ENCODE measurements at places on chromosomes 5 and 9. TPM values are rescaled to one million over a fixed set of nuclear protein-coding genes. Genes with fewer than 3 reads are reported as not detected.

The FOXD4L5 gene
- not detected for total RNA-seq

The FUBP3 gene
- 21.9 TPM for total RNA-seq

The DAB2IP gene
- total RNA-seq: 53.0 TPM

The THBS4 gene
- total RNA-seq: 32.9 TPM

The IRX4 gene
- 17.6 TPM for total RNA-seq

The KCNV2 gene
- total RNA-seq: not detected

The ADAMTS13 gene
- 3.6 TPM for total RNA-seq

The FBXL7 gene
- 17.8 TPM for total RNA-seq

The PCDHB15 gene
- 5.8 TPM for total RNA-seq

The ADGRV1 gene
- total RNA-seq: not detected

The C9orf153 gene
- not detected for total RNA-seq

- DNase-seq: no peak
Observed at GRCh38 chr5:81204205-81204604, 28.9 kb upstream of the CKMT2 start.

GRCh38 chr9:104027295-104027694, 66.8 kb upstream of the SMC2 start:
- no peak for DNase-seq

DNA sequence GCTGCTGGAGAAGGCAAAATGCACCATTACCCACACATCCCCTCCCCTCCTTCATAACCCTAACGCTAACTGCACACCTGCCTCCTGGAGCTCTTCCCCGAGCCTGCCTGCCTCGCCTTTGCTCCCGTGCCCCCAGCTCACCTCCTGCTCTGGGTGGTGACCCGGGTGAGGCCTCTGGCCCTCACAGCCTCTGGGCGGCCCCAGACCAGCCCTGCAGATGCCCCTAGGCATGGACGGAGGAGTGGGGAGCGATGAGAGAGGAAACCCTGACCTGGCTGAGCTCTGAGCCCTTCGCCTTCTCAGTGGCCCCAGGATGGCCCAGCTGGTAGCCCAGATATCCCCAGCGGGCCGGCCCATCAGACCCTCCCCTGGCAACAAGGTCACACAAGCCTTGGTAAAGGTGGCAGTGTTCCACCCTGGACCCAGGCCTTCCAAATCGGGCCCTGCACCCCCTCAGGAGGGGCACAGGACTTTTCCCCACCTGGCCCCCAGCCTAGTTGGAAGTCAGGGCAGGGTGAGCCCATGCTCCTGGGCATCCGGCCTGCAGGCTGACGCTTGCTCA, 14.5 kb upstream of the CAMSAP1 start:
- no peak for DNase-seq

DNA sequence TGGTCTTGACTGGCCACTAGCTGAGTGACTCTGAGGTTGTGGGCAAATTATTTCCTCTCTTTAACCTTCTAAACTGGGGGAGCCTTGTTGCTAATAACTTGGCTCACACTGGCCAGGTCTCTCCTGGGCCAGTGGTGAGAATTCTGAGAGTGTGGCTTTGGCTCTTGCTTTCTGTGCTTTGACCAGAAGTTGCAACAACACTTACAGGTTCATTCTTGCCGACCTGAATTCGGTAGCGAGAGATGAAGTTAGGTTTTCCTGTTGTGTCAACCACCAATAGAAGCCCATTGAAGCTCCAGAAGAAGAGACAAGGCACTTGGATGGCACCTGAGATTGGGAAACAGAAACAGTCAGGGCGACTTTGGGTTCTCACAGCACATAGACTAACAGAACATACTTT, 19.8 kb downstream of the FAXDC2 start:
- no peak for DNase-seq

- no peak for DNase-seq
Observed at GRCh38 chr5:3596261-3596825, 711 bp downstream of the IRX1 start.

- DNase-seq: no peak
Observed at GRCh38 chr5:141657937-141658545, 6.8 kb upstream of the FCHSD1 start.

DNA sequence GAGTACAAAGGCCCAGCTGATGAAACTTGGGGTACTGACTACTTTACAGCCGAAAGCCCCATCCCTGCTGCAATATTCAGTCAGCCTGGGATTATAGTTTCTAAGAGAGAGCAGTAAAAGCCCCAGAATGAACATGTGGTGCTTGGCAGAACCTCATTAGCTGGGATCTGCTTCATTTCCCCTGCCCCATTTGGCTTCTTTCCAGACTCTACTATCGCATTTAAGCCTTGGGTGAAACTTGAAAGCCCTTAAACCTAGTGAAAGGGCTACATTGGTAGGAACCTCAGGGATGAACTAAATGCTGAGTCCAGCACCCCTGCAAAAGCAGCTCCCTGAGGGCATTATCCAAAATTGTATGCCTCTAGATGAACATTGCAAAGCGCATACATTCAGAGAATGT, 631.1 kb downstream of the ACTL7B start:
- DNase-seq: no peak

DNA sequence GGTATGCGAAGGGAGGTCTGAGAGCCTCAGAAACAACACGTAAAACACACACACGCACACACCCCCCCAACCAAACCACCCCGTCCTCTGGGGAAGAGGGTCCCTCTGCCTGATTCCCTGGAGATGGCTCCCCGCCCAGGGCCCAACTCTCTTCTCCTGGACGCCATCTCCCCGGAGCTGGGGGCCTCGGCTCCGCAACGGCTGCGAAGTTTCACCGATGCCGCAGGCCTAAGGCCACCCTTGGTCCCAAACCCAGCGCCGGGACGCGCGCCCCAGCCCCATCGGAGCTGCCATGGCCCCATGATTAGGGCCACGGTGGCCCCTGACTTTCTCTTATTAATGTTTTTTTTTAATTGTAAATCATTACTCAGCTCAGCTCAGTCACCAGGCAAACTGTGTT, 181.4 kb upstream of the TBCA start:
- no peak for DNase-seq

DNA sequence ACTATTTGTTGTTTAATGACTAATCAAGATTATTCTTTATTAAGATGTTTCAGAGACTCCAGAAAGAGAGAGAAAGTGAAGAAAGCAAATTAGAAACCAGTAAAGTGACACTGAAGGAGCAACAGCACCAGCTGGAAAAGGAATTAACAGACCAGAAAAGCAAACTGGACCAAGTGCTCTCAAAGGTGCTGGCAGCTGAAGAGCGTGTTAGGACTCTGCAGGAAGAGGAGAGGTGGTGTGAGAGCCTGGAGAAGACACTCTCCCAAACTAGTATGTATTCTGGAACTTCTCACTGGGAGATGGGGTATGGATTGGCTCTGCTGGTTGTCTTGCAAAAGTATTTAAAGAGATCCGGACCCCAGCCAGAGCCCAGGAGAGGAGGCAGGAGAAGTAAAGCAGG, 33.6 kb downstream of the RAB14 start:
- no peak for DNase-seq

GRCh38 chr5:34499001-34499734, 157.0 kb upstream of the RAI14 start:
- no peak for DNase-seq

GRCh38 chr5:40485021-40485998, 194.4 kb upstream of the PTGER4 start:
- no peak for DNase-seq

DNA sequence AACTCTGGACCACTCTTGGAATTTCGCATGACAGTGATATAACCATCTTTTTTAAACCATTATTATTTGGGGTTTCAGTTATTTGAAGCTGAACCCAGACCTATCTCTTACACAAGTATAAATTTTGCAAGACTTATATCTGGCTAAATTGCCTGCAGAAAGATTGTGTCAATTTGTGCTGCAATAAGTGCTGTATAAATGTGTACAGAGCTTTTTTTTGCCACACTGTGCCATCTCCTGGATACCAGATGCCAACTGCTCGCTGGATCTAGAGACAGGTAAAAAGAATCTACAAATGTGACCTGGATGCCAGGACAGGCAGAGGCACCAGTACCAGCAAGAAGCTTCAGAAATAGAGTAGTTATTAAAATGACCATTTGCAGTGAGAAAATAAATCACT, 25.9 kb upstream of the TTC39B start:
- DNase-seq: no peak

- DNase-seq: no peak
Observed at GRCh38 chr9:88872192-88872946, 118.9 kb upstream of the S1PR3 start.

- no peak for DNase-seq
Observed at GRCh38 chr9:78939311-78940065, 632.3 kb upstream of the TLE4 start.

DNA sequence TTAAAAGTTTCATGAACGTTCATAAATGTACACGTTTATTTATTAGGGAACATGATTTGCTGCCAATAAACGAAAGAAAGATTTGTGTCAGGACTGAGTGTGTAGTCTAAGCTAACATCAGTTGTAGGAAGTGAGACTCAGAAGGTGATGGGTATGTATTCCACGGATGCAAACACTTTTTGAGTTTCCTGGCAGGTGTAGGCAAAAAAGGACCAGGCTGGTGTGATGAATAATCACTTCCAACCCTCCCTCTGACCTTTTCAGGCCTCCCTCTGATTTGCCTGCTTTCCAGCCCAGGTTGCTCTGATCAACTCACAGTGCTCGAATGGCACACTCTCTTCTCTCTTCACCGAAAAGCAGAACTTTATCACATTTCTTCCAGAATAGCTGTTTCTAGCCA, 51.8 kb downstream of the BASP1 start:
- DNase-seq: no peak

DNA sequence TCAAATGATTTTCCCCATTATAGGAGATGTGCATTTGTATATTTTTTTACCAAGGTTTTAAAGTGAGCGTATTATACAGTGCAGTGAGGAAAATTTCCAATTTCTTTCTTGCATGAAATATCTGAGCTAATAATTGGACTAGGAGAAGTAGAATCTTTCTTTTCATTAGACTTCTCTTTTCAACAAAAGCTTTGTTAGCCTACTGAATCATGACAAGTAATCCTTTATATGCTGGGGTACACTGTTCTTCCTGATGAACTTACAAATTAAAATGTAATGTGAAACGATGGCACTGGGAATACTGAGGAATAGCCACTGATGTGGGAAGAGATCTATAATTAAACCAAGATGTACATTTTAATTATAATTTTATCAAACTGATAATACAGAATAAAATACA, 829.6 kb downstream of the PTPRD start:
- no peak for DNase-seq

DNA sequence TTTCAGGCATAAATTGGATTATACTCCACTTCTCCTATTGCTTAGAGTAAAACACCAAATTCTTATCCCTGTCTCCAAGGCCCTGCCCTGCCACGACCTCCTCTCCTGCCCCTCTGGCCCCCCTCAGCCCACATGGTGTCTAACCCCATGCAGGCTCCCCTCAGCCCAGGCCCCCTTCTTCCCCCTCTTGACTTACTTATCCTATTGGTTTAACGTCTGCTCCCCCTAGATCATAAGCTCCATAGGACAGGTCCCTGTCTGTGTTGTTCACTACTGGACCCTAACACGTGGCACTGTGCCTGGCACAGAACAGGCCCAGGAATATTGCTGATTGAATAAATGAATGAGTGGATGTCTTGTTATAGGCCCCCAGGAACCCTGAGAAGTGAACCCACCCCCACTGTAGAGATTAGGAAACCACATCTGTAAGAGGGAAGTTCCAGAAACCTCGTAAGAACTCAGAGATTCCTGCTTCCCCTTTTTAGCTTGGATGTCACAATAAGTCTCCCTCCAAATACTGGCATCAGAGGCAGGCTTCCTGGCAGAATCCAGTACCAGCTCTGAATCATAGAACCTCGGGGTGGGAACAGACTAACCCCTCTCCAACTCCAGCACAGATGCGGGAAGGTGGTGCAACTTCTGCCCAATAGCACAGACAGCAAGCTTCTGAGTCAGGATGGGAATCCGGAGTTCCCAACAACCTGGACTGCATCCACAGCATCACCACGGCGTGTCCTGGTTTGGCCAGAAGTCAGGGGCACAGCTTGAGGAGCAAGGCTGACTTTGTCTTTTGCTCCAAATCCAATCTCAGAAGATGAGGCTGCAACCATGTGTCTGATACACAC, 31.5 kb downstream of the HRH2 start:
- DNase-seq: peak; percentile 78

DNA sequence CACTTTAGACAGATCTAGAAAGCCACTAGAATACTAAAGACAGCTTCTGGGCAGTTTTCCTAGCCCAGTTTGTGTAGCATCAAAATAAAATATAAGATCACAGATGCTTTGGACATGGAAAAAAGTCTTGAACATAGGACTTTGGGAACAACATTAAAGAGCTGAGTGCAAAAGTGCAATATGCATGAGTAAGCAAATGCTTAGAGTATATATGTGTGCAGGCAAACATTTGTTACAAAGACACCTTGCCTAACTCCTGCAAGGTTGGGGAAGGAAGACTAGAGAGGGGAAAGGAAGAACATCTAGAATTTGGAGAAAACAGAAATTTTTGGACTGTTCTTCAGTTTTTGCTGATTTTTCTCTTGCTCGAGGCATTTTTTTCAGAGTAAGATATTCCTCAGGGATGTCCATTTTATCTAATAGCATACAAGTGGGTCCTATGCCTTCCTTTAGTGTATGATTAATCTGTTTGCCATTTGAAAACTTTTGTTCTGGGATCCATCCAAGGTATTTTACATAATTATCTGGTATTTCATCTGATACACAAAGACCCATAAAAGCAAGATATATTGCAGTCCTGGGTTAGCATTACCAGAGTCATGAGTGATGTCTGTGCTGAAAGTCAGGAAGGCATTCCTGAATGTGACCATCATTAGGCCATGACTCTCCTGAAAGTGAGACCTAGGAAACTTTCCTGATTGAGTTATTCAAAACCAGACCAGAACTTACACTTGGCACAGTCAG, 142.0 kb upstream of the RGMB start:
- DNase-seq: no peak

DNA sequence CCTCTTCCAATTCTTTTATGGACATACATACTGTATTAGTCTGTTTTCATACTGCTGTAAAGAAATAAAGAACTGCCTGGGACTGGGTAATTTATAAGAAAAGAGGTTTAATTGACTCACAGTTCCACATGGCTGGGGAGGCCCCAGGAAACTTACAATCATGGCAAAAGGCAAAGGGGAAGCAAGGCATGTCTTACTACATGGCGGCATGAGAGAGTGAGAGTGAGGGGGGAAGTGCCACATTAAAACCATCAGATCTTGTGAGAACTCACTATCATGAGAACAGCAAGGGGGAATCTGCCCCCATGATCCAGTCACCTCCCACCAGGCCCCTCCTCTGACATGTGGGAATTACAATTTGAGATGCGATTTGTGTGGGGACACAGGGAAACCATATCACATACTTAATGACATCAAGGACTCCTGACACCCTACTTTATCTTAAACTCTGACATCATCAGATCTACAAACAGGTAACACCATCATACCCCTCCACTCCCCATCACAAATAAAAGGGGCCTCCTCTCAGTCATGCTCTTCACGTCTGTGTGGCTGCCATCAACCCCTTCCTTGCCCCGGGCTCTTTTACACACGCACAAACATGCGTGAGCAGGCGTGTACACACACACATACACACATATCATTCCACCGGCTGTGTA, 9.7 kb downstream of the ANKRD33B start:
- DNase-seq: no peak
